Left ventricle myocardium inferior (tissue), 1 donor: ENCODE measurements at places on chromosomes 13 and 19.

DNA sequence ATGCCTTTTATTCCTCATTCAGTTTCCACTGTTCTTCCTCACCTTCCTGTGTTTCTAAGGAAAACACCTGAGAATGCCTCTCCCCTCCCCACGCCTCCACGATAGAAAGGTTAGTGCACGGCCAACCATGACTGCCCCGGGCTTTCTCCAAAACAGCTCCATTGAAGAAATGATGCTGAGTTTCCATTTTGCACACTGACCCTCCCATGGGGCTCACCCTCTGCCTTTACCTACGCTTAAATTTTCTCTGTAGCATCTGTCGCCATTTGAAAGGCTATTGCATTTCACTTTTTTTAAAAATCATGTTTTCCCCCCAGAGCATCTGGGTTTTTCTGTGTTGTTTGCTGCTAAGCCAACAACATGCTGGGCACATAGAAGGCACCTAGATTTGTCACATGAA is 48.2 kb downstream of the ABCC4 start:
- no peak for DNase-seq

DNA sequence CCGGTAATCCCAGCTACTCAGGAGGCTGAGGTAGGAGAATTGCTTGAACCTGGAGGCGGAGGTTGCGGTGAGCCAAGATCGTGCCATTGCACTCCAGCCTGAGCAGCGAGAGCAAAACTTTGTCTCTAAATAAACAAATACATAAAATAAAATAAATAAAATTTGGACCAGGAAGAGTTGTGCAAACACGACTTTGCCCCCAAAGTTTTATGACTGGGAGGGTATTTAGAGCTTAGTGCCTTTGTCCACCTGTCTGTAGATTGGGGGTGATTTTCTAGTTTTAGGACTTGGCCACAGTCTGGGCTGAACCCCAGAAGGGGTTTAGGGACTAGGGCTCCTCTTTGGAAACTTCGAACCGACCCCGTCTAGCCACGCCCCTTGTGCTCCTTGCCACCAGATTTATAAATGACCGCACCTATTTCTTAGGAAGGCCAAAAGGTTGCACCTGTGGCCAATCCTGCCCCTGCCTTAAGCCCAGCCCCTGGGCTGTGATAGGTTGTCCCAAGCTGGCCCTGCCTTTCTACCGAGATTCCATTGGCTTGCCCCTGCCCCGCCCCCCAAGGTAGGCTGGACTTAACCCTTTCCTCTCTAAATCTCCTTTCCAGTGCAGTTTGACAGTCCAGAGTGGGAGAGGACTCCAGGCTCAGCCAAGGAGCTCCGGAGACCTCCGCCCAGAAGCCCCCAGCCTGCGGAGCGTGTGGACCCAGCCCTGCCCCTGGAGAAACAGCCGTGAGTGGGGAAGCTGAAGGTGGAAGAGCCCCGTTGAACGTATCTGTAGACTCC is 5.3 kb downstream of the SHD start:
- DNase-seq: no peak

DNA sequence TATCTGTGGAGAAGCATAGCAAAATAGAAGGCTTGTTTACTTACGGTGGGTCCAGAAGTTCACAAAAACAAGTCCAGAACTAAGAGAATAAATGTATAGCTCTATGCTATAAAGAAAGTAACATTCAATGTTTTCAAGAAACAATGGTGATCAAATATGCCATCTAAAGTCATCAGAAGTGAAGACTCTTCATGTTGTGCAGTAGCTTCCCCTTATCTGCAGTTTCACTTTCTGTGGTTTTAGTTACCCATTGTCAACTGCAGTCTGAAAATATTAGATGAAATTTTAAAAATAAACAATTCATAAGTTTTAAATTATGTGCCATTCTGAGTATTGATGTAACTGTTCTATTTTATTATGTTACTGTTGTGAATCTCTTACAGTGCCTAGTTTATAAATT is 72.5 kb downstream of the EDNRB start:
- no peak for DNase-seq

GRCh38 chr13:100333141-100333540 is 244.2 kb downstream of the PCCA start:
- no peak for DNase-seq
